ENCODE measurements at places on chromosomes 7 and 10. TPM values are rescaled to one million over a fixed set of nuclear protein-coding genes. Genes with fewer than 3 reads are reported as not detected.

The MGAM2 gene
- not detected for total RNA-seq

DNA sequence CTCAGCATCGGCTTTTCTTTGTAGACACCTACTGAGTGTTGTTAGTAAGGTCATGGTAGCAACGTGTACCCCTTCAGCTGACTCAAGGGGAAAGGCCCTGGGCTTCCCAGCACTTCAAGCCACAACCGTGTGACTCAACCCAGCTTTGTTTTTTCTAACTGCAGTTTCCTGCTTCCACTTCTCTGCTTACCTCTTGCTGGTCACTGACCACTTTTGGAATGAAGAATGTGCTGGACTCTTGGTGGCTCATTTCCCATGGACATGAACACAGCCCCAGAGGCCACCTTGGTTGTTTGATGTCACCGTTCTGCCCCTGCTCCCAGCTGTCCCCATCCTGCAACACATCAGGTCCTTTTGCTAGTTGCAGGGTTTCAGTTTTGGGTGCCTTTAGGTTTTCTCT, 69.5 kb upstream of the ZNF438 start:
- H3K4me3 ChIP-seq: no peak overlapping the region
- H3K4me1 ChIP-seq: peaks cover 21% of the 10 kb centered on the region
- peaks cover 2% of the 10 kb centered on the region for H3K27me3 ChIP-seq
- DNase-seq: no peak
- H3K36me3 ChIP-seq: no peaks in the 10 kb centered on the region
- peak overlapping the region; percentile 59 for H3K27ac ChIP-seq

- H3K36me3 ChIP-seq: no peaks in the 10 kb centered on the region
- H3K4me3 ChIP-seq: no peak overlapping the region
- no peak overlapping the region for H3K27ac ChIP-seq
- peaks cover 36% of the 10 kb centered on the region for H3K27me3 ChIP-seq
- DNase-seq: no peak
These were observed 31.4 kb upstream of the NPVF start for GRCh38 chr7:25259487-25260243.

GRCh38 chr7:142745091-142745635, 4.1 kb upstream of the PRSS1 start:
- no peak overlapping the region for H3K27ac ChIP-seq
- DNase-seq: no peak

DNA sequence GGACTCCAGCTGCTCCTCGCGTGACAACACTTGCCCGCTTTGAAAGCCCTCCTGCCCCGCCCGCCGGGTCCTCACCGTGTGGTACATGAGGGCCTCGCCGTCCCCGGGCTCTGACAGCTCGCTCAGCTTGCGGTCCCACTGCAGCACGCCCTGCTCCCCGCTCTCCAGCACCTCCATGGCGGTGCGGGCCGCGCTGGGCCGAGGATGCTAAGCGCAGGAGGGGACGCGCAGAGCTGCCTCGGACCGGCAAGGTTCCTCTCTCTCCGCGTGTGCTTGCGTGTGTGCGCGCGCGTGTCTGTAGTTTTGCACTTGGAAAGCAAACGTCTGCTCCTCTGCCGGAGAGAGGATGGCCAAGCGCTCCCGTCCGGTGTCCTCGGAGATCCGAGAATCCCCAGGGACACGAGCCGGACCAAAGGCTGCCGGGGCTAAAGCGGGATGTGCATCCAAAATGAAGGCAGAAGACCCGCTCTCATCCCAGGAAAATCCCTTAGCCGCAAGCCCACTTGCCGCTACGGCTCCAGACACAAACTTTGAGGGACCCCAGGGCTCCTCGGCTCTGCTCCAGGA, at the start of gene CREB3L2:
CREB3L2 (minus strand) TSS at position 558 of the 567 bp plus-strand sequence; CDS start at position 177, 381 bp downstream.
- H3K36me3 ChIP-seq: peaks cover 11% of the 10 kb centered on the region
- H3K27ac ChIP-seq: peak within 1 kb of the TSS; percentile 90
- peak within 1 kb of the TSS; percentile 98 for H3K4me3 ChIP-seq
- peaks cover 42% of the 10 kb centered on the region for H3K4me1 ChIP-seq
- H3K27me3 ChIP-seq: no peaks in the 10 kb centered on the region
- peak; percentile 59 for DNase-seq

DNA sequence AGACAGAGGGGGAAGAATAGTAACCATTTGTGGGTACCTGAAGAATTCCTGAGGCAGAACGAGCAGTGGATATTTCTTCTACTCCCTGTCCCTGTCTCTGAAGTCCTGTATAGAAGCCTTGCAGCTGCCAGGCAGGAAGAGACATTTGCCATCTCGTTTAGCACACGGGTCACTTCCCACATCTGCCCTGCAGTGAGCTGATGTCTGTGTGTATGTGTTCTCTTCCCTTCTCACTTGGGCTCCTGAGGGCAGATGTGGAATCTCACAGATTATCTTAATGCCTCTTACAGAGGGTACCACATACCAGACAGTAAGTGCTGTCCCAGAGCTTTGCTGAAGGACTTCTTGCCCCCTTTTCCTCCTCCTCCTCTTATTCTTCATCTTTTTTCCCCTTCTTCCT, 14.1 kb upstream of the TRPV6 start:
- H3K4me1 ChIP-seq: no peaks in the 10 kb centered on the region
- no peak for DNase-seq
- no peaks in the 10 kb centered on the region for H3K36me3 ChIP-seq
- peaks cover 24% of the 10 kb centered on the region for H3K27me3 ChIP-seq

- peak within 1 kb of the TSS; percentile 20 for H3K27ac ChIP-seq
- H3K4me3 ChIP-seq: peak within 1 kb of the TSS; percentile 81
- no peak for DNase-seq
- H3K36me3 ChIP-seq: peaks cover 3% of the 10 kb centered on the region
- peaks cover 14% of the 10 kb centered on the region for H3K4me1 ChIP-seq
- H3K27me3 ChIP-seq: peaks cover 3% of the 10 kb centered on the region
These were observed at the start of gene ZNF853 for GRCh38 chr7:6614953-6615722. Gene ZNF853 (plus strand): TSS chr7:6615610. CDS start chr7:6616175, 565 bp downstream.

GRCh38 chr10:1650542-1651269, 86.6 kb downstream of the ADARB2 start:
- peaks cover 12% of the 10 kb centered on the region for H3K27me3 ChIP-seq
- DNase-seq: no peak
- no peaks in the 10 kb centered on the region for H3K36me3 ChIP-seq
- H3K4me3 ChIP-seq: no peak overlapping the region
- no peak overlapping the region for H3K27ac ChIP-seq
- H3K4me1 ChIP-seq: peaks cover 15% of the 10 kb centered on the region

The SMKR1 gene
- 2.4 TPM for total RNA-seq

GRCh38 chr7:94401428-94401814, 6.7 kb downstream of the COL1A2 start:
- no peaks in the 10 kb centered on the region for H3K4me1 ChIP-seq
- peaks cover 19% of the 10 kb centered on the region for H3K27me3 ChIP-seq
- no peak overlapping the region for H3K4me3 ChIP-seq
- no peaks in the 10 kb centered on the region for H3K36me3 ChIP-seq
- H3K27ac ChIP-seq: no peak overlapping the region
- DNase-seq: no peak

DNA sequence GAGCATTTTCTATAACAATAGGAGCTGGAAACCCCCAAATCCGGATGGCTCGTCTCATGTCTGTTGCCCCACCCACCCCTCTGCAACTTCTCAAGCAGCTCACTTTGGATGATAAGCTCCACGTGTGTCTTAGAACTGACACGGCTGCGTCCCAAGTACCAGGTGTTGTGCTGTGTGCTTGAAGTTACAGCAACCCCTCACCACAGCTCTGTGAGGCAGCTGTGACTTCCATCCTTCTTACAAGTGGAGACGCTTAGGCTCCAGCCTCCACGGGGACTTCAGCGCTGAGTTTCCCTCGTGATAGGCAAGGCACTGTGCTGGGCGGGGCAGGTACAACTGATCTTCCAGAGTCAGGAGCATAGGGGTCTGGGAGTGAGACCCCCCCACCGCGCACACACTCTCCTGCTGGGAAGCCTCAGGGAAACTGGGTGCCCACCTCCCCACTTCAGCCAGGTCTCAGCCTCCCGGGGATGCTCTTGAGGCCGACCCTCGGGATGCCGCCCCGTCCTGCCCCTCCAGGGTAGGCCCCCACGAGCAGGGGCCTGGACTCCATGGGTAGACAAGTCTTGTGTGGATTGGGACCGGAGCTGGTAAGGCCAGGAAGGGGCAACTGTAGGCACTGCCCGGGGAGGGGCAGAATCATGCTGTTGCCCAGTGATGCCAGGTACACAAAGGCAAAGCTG, 31.4 kb downstream of the EN2 start:
- H3K27ac ChIP-seq: peak overlapping the region; percentile 13
- H3K27me3 ChIP-seq: peaks cover 11% of the 10 kb centered on the region
- H3K36me3 ChIP-seq: peaks cover 2% of the 10 kb centered on the region
- peaks cover 25% of the 10 kb centered on the region for H3K4me1 ChIP-seq
- H3K4me3 ChIP-seq: peak overlapping the region; percentile 41

GRCh38 chr7:149093228-149093627, 2.7 kb upstream of the ZNF786 start:
- peaks cover 22% of the 10 kb centered on the region for H3K4me1 ChIP-seq
- peaks cover 2% of the 10 kb centered on the region for H3K36me3 ChIP-seq
- no peak for DNase-seq
- no peaks in the 10 kb centered on the region for H3K27me3 ChIP-seq
- H3K27ac ChIP-seq: no peak overlapping the region

The ASB4 gene
- not detected for total RNA-seq
